ENCODE measurements at places on chromosomes 11 and 22.

DNA sequence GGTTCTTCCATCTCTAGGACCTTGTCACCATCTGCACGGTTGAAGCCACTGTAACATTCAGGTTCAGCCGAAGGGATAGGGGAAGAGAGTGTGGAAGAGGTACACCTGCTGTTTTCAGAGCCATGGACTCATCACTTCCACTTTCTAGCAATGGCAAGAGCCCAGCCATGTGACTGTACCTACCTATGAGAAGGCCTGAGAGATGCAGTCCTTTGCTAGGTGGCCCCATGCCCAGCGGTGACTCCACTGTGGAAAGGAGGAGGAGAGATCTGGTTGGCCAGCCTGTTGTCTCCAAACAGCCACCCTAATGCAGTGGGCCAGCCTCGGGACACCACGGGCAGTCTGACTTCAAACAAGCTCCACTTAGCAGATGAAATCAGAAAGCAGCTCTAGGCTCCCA lies 16.0 kb downstream of the RASD2 start:
- no peak for DNase-seq

DNA sequence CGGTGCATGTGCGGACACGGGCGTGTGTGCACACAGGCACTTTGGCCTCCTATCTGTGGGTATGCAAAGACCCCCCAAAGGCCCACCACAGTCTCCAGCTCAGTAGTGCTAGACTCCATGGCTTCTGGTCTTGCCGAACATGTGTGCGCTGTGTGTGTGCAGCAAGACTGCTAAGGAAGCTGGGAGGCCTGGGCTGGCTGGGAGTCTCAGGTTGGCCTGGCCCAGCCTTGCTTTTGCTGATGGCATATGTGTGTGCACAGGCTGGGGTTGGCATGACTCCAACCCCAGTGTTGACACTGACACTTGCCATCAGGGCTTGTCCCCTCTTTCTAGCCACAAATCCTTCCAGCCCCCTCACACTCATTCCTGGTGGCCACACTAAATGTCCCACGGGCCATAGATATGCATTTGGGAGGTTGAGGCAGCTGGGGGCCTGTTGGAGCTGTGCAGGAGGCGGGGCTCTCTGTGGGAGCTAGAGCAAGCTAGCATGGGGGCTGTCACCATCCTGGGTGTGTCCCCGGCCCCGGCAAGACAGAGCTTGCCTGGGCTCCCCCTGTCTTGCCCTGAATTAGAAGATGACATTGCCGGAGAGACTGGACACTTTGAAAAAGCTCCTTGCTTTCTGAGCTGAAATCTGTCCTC lies 60.9 kb upstream of the NECTIN1 start:
- no peak for DNase-seq

DNA sequence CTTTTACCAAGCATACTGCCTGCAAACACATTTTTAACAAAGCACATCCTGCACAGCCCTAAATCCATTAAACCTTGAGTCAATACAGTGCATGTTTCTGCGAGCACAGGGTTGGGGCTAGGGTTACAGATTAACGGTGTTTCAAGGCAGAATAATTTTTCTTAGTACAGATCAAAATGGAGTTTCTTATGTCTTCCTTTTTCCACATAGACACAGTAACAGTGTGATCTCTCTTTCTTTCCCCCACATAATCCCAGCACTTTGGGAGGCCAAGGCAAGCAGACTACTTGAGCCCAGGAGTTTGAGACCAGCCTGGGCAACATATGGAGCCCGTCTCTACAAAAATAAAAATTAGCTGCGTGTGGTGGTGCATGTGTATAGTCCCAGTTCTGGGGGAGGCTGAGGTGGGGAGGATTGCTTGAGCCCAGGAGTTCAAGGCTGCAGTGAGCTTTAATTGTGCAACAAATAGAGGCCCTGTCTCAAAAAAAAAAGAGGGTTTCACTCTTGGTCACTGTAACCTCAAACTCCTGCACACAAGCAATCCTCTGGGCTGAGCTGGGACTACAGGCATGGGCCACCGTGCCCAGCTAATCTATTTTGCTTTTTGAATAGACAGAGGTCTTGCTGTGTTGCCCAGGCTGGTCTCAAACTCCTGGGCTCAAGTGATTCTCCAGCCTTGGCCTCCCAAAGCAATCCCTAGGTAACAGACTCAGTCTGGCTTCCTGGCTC lies 19.7 kb upstream of the SLC3A2 start:
- no peak for DNase-seq

GRCh38 chr22:20180640-20181039 lies 29.8 kb upstream of the CCDC188 start:
- DNase-seq: no peak

GRCh38 chr11:72864702-72865655 lies 50.8 kb downstream of the ATG16L2 start:
- DNase-seq: no peak

DNA sequence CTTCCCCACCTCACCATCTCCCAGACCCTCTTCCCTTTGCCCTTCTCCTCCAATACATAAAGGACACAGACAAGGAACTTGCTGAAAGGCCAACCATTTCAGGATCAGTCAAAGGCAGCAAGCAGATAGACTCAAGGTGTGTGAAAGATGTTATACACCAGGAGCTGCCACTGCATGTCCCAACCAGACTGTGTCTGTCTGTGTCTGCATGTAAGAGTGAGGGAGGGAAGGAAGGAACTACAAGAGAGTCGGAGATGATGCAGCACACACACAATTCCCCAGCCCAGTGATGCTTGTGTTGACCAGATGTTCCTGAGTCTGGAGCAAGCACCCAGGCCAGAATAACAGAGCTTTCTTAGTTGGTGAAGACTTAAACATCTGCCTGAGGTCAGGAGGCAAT lies 58.2 kb downstream of the TIMP3 start:
- no peak for DNase-seq

DNA sequence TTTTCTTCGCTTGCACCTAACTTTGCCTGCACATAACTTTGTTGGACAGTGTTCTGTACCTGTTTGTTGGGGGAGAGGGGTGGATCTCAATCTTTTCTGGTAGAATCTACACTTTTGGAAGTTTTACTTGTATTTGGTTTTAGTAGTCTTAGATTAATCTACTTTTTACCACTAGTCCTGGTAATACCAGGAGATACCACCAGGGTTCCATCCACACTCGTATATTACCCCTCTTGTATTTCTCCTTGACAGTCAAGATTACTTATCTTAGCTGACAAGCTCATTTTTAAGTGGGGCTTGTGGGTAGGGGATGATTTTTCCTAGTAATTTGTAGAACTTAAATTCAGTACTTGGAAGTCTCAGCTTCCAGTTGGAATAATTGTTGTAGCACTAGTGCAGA lies 37.3 kb upstream of the TECTA start:
- DNase-seq: no peak

- DNase-seq: no peak
Measured at GRCh38 chr22:36365020-36365411, 22.8 kb downstream of the MYH9 start.

- DNase-seq: no peak
Measured at GRCh38 chr11:4560467-4560866, 15.5 kb downstream of the OR52M1 start.

- no peak for DNase-seq
Measured at GRCh38 chr22:29773233-29773632, 6.1 kb downstream of the UQCR10 start.
